ENCODE measurements at places on chromosomes 3 and 15. TPM values are rescaled to one million over a fixed set of nuclear protein-coding genes. Genes with fewer than 3 reads are reported as not detected.

The SCG3 gene
- total RNA-seq = 48.5 TPM

The GOLGA6B gene
- not detected for total RNA-seq

The TMEM212 gene
- not detected for total RNA-seq

The REC114 gene
- not detected for total RNA-seq

The SPG11 gene
- 116 TPM for total RNA-seq

The EIF4E3 gene
- 15.3 TPM for total RNA-seq

The ITGB5 gene
- 17.1 TPM for total RNA-seq

The RTP4 gene
- total RNA-seq = 0.18 TPM

The MCTP2 gene
- 0.64 TPM for total RNA-seq

The XCR1 gene
- total RNA-seq = not detected

The GOLIM4 gene
- total RNA-seq = 36.6 TPM

The P3H2 gene
- 1.8 TPM for total RNA-seq

The FANCD2OS gene
- total RNA-seq = not detected

The GRK7 gene
- 0.09 TPM for total RNA-seq

The PLSCR1 gene
- total RNA-seq = 18.5 TPM

The SEMA3B gene
- total RNA-seq = 3.4 TPM

The ELL3 gene
- total RNA-seq = 0.73 TPM

The BCL6 gene
- total RNA-seq = 6.6 TPM

The C2CD4A gene
- total RNA-seq = 0.73 TPM

The ATP13A5 gene
- 0.27 TPM for total RNA-seq

The MORC1 gene
- total RNA-seq = 0.36 TPM

The OR4F15 gene
- not detected for total RNA-seq

The GOLGA8J gene
- total RNA-seq = 0.36 TPM

The SCG5 gene
- 76.3 TPM for total RNA-seq

The TMEM207 gene
- not detected for total RNA-seq
